Esophagus squamous epithelium (tissue), 5 donors: ENCODE measurements at places on chromosomes 11 and 22.

GRCh38 chr11:3157381-3158130 is 7.6 kb downstream of the OSBPL5 start:
- DNase-seq: no peak

DNA sequence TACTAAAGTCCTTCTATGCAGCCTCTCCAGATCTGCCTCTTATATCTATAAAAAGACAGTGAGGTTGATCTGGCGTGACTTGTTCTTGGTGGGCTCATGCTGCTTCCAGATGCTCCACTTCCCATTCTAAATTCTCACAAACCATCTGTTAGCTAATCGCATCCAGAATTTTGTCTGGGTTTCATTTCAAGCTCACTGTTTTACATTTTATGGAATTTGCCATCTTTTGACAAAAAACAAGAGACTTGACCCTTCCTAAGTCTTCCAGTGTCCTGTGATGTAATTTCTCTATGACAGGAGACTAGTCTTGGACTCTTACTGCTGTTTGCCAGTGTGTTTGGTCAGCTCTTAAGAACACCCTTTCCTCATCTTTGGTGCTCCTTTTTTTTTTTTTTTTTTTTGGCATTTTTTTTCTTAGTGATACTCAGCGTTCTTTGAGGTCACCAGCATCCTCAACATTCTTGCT is 23.0 kb downstream of the CRKL start:
- no peak for DNase-seq

GRCh38 chr11:112051768-112052167 is 22.0 kb downstream of the PIH1D2 start:
- DNase-seq: no peak

- DNase-seq: no peak
Measured at GRCh38 chr11:20122131-20122530, 38.1 kb downstream of the DBX1 start.

DNA sequence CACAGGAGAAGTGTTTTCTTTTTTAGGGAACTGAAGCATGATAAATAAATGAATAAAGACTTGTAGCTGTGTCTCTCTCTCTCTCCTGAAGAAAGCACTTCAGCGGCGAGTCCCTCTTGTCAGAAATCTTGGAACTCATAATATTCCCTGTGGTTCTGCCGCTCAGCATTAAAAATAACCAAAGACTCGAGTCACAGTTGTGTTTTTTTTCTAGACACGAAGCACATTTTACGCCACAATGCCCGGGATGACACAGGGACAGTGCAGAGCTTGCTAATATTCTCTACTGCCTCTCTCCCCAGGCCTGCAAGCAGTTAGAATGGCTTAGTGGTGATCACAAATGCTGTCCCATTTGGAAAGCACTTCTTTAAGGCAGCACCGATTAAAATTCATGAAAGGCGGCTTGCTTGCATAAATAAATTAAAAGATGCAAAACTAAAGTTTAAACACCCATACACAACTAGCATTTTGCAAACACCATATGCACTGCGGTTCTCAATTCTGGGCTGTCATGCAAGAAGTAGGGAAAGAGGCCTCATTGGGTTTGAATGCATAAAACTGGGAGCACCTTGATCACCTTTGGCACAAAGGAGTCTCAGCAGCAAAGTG is 597.4 kb downstream of the SOX6 start:
- no peak for DNase-seq

- DNase-seq: no peak
Measured at GRCh38 chr11:129967996-129968395, 34.6 kb downstream of the PRDM10 start.

DNA sequence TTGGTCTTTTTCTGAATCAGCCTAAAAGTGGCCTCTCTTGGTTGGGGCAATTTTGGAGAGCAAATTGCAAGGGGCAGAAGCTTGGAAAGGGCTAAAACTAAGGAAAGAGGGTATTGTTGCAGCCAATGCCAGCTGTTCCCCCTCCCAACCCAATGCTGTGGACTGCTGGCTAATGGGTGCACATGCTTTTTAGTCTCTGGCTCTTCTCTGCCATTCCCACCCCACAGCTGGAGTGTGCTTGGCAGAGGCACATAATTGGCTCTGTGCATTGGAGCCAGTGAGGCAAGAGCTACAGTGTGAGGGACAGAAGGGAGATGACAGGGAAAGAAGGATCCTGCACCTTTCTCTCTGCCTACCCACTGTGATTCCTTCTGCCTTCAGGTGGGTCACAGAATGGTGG is 140.0 kb downstream of the NECTIN1 start:
- DNase-seq: no peak

DNA sequence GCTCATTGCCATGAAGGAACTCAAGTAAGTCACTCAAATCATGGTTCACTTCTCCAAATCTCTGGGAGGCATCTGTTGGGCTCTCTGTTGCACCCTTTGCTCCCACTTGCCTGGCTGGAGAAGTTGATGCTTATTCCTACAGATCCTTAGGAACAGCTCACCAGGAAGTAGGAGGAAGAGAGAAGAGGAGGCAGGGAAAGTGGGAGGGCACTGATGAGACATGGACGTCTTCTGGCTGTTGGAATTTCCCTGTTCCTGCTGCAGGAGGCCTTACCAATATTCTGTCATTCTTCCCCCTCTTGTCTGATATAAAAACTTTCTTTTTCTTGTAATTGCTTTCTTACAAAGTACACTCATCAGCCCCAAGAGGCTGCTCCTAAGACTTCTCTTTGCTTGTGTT is 13.6 kb downstream of the POLR2F start:
- no peak for DNase-seq

GRCh38 chr11:100632941-100633452 is 54.1 kb upstream of the ARHGAP42 start:
- DNase-seq: no peak

DNA sequence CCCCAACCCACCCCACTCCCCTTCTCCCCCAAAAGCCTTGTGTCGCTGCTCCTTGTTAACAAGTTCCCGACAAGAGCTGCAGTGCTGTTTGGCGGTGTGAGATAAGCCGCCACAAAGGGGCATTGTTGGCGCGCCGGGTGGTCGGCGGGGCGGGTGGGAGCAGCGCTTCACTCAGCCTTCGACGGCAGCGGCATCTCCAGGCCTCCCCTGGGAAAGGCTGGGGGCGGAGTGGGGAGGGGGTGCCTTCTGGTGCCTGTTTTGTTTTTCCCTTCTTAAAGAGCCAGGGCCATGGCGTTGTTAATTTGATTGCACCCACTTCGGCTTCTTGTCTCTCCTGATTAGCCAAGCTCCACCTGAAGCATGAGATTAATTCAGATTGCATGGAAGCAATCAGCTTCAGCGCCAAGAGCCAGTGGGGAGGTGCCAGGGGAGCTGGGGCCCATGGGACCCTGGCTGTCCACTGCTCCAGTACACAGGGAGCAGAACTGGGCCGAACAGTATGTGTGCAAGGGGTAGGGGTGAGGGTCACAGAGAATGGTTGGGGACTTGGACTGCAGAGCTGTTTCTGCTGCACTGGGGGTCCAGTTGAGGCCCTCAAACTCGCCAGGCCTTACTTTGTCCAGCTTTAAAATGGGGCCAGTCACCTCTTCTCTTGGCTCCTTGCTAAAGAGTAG is 165.1 kb downstream of the CEP164 start:
- DNase-seq: no peak

DNA sequence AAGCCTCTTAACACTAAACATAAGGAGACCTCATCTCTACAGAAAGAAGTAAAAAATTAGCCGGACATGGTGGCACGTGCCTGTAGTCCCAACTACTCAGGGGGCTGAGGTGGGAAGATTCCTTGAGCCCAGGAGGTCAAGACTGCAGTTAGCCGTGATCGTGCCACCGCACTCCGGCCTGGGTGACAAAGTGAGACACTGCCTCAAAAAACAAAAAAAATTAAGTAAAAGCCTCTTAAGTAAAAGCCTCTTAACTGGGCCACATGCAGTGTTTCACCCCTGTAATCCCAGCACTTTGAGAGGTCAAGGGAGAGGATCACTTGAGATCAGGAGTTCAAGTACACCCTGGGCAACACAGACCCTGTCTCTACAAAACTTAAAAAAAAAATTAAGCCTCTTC is 25.7 kb downstream of the CELF1 start:
- DNase-seq: no peak

GRCh38 chr22:47168900-47169800 is 406.7 kb downstream of the TBC1D22A start:
- no peak for DNase-seq

- DNase-seq: no peak
Measured at GRCh38 chr11:91305402-91305801, 919.2 kb upstream of the FAT3 start.

DNA sequence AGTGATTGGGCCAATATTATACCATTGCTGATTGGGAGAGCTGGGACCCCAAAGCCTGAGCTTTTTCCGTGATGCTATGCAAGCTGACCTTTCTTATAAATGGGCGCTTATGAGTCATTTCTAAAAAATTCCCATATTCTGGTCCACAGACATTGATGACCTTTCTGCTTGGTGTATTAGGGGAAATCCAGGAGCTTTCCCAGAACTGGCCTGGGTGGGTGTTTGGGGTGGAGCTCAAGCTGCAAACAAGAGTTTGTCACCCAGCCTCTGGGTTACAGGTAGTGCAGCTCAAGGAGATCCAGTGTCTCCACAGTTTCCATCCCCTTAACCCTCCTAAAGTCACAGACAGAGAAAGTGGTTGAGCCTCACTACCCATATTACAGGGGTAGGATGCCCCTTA is 67.7 kb downstream of the CCDC81 start:
- DNase-seq: no peak

GRCh38 chr11:17859552-17859951 is 125.0 kb downstream of the KCNC1 start:
- no peak for DNase-seq

DNA sequence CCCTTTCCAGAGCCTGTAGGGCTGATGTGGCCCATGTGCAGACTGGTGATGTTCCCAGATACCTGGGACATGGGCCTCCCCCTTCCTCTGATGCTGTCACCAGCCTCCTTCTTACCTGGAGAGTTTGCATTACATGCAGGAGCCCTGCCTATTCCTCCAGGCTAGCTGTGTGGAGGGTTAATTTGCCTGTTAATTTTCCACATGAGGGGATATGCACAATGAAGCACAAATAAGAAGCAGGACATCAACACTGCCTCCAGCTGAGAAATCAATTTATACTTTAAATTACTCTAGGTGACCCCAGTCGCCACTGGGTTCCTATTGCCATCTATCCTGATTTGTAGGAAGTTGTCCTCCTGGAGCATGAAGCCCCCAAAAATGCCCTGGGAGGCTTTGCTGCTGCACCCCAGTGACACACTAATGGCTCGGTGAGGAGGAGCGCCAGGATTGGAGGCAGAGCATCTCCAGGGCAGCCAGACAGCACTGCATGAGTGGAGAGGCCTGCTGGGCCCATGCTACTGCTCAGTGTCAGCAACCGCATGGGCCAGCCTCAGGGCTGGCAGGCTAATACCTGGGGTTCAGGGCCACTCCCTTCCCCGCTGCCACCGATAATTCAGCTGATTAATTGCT is 101.6 kb upstream of the USP47 start:
- no peak for DNase-seq

- no peak for DNase-seq
Measured at GRCh38 chr11:69356703-69357457, 62.9 kb downstream of the MYEOV start.

GRCh38 chr11:2741006-2741376 is 41.2 kb upstream of the KCNQ1OT1 start:
- no peak for DNase-seq

- no peak for DNase-seq
Measured at GRCh38 chr11:93524173-93524536, 19.0 kb downstream of the SMCO4 start.

GRCh38 chr11:127493330-127494022 is 492.9 kb upstream of the KIRREL3 start:
- no peak for DNase-seq

GRCh38 chr11:81165164-81165563 is 1568.5 kb downstream of the FAM181B start:
- DNase-seq: no peak

DNA sequence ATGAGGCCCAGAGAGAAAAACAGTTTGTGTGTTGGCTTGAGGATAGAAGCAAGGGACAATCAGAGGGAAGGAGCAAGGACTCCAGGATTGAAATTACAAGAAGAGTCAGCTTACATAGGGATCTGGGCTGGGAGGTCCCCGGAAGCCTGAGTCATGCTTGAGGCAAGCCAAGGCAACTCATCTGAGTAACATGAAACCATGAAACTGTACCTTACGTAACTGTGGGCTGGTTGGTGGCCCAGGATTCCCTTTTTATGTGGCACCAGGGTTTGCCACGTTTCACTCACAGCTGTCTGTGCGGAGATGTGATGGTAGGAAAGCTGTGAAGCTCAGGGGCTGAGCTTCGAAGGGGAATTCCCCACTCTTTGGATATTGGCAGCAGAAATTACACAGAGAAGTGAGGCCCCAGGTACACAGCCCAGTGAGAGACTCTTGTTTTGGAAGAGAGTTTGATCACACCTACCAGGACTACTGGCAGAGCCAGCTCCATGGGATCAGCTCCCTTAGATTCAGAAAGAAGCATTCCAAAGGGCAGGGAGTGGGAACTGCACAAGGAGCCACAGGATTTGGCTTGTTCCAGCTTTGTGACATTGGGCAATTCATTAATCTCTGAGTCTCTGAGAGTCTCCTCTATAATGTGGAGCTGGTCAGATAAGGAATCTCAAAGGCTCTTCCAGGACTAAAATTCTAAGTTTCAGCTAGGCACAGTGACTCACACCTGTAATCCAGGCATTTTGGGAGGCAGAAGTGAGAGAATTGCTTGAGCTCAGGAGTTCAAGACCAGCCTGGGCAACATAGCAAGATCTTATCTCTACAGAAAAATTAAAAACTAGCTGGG is 7.8 kb downstream of the SLC5A1 start:
- DNase-seq: no peak

GRCh38 chr11:126800009-126800408 is 200.6 kb downstream of the KIRREL3 start:
- DNase-seq: no peak

- no peak for DNase-seq
Measured at GRCh38 chr22:48112687-48113521, 1350.5 kb downstream of the TBC1D22A start.

DNA sequence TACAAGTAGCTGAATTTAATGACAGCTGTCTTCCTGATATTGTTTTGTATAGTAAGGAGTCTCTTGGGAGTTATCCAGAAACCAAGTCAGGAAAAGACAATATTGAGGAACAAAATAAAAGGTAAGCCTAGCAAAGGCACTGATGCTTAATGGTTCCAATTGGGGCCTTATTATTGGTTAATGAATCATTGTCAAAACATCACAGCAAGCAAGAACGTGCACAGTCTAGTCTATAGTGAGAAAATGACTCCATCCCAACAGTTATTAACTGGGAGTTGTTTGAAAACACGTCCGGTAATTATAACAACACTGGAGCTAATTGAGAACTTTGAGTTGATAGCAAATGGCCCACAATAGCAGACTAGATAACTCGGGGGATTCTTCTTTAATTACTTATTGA is 17.7 kb downstream of the BSX start:
- DNase-seq: no peak

DNA sequence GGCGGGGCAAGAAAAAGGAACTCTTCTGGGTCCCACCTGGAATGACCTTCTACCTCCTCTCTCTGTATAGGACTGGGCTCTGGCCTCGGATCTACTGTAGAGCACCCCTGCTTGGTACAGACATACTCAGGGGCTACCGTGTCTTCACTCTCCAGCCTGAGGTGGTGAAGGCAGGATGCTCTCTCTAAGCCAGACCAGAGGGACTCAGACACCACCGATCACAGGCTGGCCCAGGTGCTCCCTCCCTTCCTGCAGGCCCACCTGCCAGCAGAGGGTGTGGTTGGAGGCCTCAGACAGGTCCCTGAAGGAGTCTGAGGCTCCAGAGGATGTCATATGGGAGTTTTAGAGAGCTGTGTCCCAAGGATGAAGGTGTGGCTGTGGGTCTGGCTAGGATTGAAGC is 4.1 kb downstream of the NHERF4 start:
- DNase-seq: no peak
